ENCODE measurements at places on chromosomes 12 and 14. TPM values are rescaled to one million over a fixed set of nuclear protein-coding genes. Genes with fewer than 3 reads are reported as not detected.

The RERG gene
- not detected for total RNA-seq

The SMCO3 gene
- total RNA-seq: 1.1 TPM

The PDZRN4 gene
- not detected for total RNA-seq

The FAIM2 gene
- total RNA-seq: not detected

The PMEL gene
- 0.81 TPM for total RNA-seq

The AVPR1A gene
- not detected for total RNA-seq

The CYP46A1 gene
- 0.16 TPM for total RNA-seq

The POTEG gene
- not detected for total RNA-seq

The WDHD1 gene
- 14.5 TPM for total RNA-seq

The TAS2R50 gene
- 1.1 TPM for total RNA-seq

The WSB2 gene
- total RNA-seq: 75.0 TPM

The AMDHD1 gene
- 0.06 TPM for total RNA-seq

The DRAM1 gene
- total RNA-seq: 17.3 TPM

The SLC38A1 gene
- total RNA-seq: 202 TPM

The RPL10L gene
- not detected for total RNA-seq

The KCNH3 gene
- total RNA-seq: not detected

The C3AR1 gene
- total RNA-seq: not detected

The SPIC gene
- total RNA-seq: not detected

The SLC5A8 gene
- not detected for total RNA-seq

All from bladder microvascular endothelial cell (primary cell).